ENCODE measurements at places on chromosomes 12 and 14.

GRCh38 chr14:33985242-33985641 is 34.4 kb upstream of the EGLN3 start:
- no peaks in the 10 kb centered on the region for H3K36me3 ChIP-seq
- no peak overlapping the region for H3K4me3 ChIP-seq
- H3K27ac ChIP-seq, result no peak overlapping the region
- DNase-seq, result no peak

DNA sequence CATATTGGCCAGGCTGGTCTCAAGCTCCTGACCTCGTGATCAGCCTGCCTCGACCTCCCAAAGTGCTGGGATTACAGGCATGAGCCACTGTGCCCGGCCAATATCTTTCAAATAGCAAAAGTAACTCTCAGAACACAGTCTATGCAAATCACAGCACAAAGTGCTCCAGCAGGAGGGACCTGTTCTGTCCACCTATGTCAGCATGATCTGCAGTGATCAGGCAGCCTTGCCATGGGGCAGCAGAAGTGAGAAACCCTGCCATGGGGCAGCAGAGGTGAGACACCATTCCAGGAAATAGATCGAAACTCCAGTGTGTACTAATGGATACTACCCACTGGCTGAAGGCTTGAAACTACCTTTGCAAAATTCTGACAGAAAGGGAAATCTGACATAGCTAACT is 78.5 kb upstream of the EIF5 start:
- peaks cover 17% of the 10 kb centered on the region for H3K27me3 ChIP-seq
- H3K27ac ChIP-seq, result no peak overlapping the region
- peaks cover 5% of the 10 kb centered on the region for H3K36me3 ChIP-seq
- DNase-seq, result no peak
- no peak overlapping the region for H3K4me3 ChIP-seq

DNA sequence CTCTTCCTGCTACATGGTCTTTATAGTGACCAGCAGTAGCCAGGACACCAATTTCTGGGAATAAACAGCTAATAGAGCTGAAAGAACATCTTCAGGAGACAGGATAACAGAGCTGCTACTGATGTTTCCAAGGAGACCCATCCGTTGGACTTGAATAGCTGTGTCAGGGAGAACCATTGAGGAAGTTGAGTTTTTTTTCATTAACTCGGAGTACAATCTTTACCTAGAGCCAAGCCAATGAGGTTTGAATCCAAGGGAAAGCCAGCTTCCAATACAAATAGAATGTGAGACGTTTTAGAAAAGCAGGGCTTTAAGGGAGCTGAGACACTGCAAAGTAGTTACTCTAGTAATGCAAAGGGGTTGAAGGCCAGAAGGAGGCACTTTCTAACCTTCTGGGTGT is 136.1 kb upstream of the FRMD6 start:
- H3K4me1 ChIP-seq, result peaks cover 48% of the 10 kb centered on the region
- peaks cover 6% of the 10 kb centered on the region for H3K36me3 ChIP-seq
- no peak for DNase-seq
- 0 out of 2 replicates have a peak, but pooled peaks cover 2% of the 10 kb centered on the region for H3K27me3 ChIP-seq

DNA sequence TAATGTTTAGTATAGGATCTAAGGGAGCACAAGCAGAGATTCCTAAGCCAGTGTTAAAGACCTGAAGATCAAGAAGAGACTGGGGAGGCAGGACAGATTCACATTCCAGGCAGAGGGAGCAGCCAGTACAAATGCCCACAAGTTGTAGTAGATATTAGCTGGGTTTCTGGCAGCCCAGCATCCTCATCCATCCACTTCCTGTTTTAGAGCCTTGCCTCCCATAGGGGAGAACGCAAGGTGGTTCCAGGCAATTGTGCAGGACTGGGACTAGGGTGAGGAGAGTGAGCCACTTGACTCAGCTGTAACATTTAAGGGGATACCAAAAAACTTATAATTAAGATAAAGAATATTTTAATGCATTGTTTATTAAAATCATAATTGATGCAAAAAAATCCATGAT is 71.3 kb upstream of the PSMA6 start:
- no peak overlapping the region for H3K27ac ChIP-seq
- H3K36me3 ChIP-seq, result no peaks in the 10 kb centered on the region
- H3K27me3 ChIP-seq, result no peaks in the 10 kb centered on the region
- DNase-seq, result no peak
- no peak overlapping the region for H3K4me3 ChIP-seq
- peaks cover 36% of the 10 kb centered on the region for H3K4me1 ChIP-seq

GRCh38 chr14:54529811-54530210 is 20.1 kb downstream of the CGRRF1 start:
- H3K27ac ChIP-seq, result no peak overlapping the region
- H3K36me3 ChIP-seq, result peaks cover 4% of the 10 kb centered on the region
- peaks cover 16% of the 10 kb centered on the region for H3K4me1 ChIP-seq
- H3K4me3 ChIP-seq, result no peak overlapping the region

GRCh38 chr12:61687407-61687806 is 572.8 kb upstream of the USP15 start:
- H3K4me3 ChIP-seq, result no peak overlapping the region
- H3K27ac ChIP-seq, result no peak overlapping the region
- no peaks in the 10 kb centered on the region for H3K36me3 ChIP-seq
- H3K4me1 ChIP-seq, result no peaks in the 10 kb centered on the region
- H3K27me3 ChIP-seq, result no peaks in the 10 kb centered on the region
- no peak for DNase-seq

DNA sequence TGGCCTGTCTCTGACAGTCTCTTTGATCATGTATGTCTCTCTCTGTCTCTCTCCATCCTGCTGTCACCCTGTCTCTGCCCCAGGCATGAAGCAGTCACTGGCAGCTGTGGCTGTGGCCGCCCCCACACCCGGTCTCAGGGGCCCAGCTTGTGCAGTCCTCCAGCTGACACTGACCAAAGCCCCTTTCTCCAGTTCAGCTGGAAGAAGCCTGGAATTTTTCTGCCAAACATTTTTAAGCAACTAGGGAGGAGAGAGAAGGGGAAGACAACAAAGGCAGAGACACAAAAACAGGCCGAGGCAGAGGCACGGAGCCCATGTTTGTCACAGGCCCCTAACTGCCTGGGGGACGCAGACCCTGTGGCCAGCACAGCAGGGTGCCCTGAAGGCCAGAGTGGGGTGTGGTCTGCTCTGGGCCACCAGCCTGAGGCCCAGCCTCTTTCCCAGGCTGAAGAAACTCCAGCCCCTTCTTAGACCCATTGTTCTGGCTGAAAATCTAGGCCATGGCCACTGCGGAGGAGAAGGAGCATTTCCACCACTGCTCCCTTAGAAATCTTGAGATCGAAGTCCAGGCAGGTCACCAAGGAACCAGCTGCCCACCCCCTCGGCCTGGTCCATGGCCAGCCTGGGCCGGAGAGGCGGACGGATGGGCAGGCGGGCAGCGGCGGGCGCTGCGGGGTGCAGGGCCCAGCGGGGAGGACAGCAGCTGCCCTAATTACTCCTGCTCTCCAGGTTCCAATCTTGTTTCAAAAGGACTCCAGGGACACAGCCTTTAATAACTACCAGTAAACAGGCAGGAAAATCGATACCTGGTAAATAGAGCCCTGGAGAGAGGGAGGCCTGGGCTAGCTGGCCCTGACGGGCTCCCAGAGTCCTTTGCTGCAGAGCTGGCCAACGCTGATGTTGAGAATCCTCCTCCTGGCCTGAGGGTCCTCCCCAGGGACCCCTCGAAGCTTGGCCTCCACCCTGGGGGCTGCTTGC is 14.9 kb downstream of the DTX1 start:
- peaks cover 25% of the 10 kb centered on the region for H3K27me3 ChIP-seq
- no peak overlapping the region for H3K4me3 ChIP-seq
- DNase-seq, result no peak
- peaks cover 7% of the 10 kb centered on the region for H3K4me1 ChIP-seq

- H3K36me3 ChIP-seq, result no peaks in the 10 kb centered on the region
- no peak overlapping the region for H3K27ac ChIP-seq
- peaks cover 1% of the 10 kb centered on the region for H3K27me3 ChIP-seq
Observed at GRCh38 chr12:91921555-91921954, 224.1 kb downstream of the BTG1 start.
